Activated CD8-positive, alpha-beta memory T cell treated with anti-CD3 and anti-CD28 coated beads for 4 hours (primary cell): ENCODE measurements at places on chromosomes 12 and 14.
A peak's percentile ranks its signal among the peaks of the same experiment; 100 is the strongest.

DNA sequence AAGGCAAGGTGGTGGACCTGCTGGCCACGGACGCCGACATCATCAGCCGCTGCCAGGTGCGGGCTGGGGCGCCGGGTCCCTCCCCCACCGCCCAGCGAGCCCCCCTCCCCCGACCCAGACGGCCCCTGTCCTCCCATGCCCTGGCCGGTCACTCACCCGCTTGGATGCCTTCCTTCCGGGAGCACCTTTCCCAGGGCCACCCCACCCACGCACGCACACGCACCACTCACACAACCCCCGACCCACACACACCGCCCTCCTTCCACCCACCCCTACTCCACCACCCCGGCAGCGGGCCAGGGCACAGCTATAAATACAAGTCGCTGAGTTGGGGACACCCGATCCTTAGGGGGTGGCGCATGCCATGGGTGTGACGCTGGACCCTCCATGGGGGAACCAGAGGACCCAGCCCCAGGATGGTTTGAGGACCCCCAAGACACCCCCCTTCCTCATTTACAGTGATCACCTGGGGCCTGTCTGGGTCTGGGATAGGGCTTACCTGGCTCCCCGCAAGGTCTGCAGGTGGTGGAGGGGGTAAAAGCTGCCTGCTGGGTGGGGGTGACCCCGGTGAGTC, 465 bp downstream of the ADSS1 start:
- no peak for DNase-seq

GRCh38 chr12:46494424-46494823, 121.9 kb upstream of the SLC38A2 start:
- no peak for DNase-seq

- DNase-seq: no peak
Observed at GRCh38 chr12:120497524-120498150, 1.7 kb downstream of the DYNLL1 start.

- DNase-seq: no peak
Observed at GRCh38 chr12:92905258-92905810, 23.8 kb downstream of the EEA1 start.

DNA sequence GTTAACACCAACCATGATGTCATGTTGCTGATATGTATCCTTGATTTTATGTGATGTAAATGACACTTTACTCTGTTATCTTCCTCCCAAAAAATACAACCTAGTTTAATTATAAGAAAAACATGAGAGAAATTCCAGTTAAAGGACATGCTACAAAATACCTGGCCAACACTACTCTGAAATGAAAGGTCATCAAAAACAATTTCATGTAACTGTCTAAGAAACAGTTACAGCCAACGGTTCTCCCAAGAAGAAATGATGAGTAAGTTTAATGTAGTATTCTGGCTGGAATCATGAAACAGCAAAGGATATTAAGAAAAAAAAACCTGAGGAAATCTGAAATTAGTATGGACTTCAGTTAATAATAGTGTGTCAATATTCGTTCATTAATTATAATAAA, 653.3 kb upstream of the FOXG1 start:
- DNase-seq: no peak

GRCh38 chr12:106126441-106127337, 12.1 kb downstream of the NUAK1 start:
- DNase-seq: no peak

DNA sequence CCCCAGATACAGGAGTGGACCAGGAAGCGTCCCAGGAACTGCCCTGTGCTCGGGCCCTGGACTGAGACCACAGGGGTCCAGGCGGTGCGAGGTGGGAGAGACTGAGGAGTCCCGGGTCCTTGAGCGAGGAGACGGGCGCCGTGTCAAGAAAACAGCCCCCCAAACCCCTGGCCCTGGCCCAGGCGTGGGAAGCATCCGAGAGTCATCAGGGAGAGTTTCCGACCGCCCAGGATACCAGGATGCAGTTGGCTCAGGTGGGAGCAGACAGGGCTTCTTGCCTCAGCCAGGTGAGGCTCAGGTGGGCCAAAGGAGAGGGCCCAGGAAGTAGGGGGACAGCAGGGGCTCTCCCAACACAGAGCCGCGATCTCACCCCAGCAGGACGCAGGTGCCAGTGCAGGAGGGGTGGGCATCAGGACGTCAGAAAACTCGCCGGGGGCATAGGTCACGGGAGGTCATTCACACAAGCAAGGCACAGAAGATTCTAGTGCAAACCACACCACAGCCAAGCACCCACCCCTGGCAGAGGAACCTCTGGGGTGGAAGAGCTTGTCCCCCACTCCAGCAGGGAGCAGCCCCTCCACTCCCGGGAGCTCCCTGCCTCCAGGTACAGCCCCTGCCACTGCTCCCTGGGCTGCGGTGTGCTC, 102.5 kb upstream of the EIF5 start:
- DNase-seq: no peak

DNA sequence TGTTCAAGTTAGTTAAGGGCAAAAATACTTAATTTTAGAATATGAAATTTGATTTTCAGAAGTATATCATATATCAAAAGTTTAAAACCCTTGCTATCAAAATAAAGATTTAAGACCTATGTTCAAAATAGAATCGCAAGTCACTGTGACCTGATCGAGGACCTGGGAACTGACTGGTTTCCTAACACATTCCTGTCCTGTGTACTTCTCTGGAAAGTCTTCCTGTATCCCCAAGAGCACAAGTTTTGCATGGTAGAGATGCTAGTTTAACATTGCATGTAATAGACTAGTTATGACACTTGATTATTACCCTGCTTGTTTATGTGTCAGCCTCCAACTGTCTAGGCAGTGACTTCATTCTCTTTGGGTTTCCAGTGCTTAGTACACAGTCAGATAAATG, 30.3 kb downstream of the BCAT1 start:
- DNase-seq: no peak

DNA sequence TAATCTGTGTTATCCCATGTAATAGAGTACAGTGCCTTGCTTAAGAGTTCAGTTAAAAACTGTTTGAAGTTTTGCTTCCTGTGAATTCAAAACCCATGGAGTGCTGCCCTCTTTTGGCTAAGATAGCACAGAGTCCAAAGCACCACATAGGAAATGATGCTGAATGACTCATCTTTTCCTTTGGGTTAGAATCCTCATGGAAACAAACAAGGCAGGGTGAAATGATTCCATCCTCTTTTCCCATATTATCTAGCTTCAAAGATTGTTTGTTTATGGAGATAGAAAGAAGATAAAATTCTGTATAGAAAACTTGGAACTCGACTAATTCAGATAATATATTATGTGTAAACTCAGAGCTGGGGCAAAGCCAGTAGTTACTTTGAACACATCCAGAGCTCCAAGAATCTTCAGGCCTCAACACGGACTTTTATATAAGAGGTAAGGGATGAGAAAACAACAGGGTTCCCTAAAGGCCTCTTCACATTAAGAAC, 87.4 kb downstream of the OTOGL start:
- no peak for DNase-seq

GRCh38 chr12:121255433-121255832, 41.1 kb downstream of the CAMKK2 start:
- DNase-seq: no peak

- DNase-seq: no peak
Observed at GRCh38 chr14:101714394-101714793, 47.1 kb upstream of the PPP2R5C start.

- no peak for DNase-seq
Observed at GRCh38 chr12:118354903-118355302, 17.8 kb downstream of the TAOK3 start.

DNA sequence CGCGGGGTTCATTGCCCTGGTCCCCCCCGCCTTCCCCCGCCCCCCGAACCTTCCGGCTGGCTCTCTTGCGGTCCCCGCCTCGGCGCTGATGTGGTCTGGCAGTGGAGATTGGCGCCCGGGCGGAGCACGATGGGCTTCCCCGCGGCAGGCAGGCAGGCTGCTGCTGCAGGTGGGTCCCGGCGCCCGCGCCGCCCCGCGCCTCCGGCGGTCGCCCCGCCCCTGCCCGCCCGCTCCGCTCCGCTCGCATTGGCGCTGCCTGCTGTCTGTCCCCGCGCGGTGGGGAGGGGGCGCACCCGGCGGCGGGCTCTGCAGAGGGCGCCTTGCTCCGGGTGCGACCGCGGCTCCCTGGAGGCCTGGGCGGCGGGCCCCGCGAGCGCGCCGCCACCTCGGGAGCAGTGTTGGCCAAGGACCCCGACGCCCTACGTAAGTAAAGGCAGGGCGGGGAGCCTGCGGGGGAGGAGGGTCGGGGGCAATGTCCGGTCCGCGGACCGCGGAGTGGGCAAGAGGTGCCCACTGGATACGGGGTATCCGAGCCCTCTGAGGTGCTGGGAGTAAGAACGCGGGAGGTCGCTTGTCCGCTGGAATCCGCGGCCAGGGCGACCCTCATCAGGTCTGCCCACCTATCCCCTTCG, at the start of gene AKAP5:
Gene AKAP5 (plus strand): TSS at position 309 of the 632 bp plus-strand sequence. CDS start 2,896 bp downstream, outside the sequence.
- peak; percentile 33 for DNase-seq

DNA sequence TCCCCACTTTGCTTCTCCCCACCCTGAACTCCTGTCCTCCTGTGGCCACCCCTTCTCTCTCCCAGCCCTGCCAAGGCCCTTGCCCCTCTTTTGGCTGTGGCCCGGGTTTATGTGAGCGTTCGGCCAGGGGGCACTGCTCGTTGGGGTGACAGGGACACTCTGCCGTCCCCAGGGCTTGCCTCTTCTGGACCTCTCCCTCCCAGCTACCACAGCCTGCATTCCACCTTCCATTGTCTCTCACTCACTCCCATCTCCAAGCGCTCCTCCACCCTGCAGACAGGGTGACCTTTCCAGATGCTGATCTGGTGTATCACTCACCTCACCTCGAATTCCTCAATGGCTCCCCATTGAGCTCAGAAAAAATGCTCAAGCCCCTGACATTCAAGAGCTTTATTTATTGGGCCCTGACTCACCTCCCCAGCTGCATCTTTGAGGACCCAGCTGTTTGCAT, 1.4 kb downstream of the SERPINA9 start:
- DNase-seq: no peak

- no peak for DNase-seq
Observed at GRCh38 chr14:42854061-42854460, 1247.4 kb downstream of the LRFN5 start.

GRCh38 chr14:104865631-104866441, 768 bp downstream of the CEP170B start:
- DNase-seq: peak; percentile 21

- no peak for DNase-seq
Observed at GRCh38 chr12:99686142-99686541, 38.6 kb downstream of the GARIN6 start.

DNA sequence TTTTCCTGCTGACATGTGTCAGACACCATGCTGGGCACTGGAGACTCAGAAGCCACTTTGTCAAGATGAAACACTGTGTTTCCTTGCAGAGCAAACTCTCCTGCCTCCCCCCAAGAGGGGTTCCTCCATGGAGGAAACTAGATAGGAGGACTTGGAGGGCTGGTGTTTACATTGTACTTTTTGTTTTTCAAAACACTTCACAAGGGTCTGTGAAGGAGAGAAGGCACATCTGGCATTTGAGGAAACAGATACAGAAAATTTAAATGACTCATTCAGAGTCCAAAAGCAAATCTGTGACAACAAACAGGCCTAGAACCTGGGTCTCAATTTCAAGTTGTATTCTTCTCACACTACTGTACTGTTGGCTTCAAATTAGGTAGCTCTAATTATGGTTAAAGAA, 6.7 kb upstream of the CDKL1 start:
- DNase-seq: no peak

GRCh38 chr12:123973552-123974341, 732 bp downstream of the ZNF664 start:
- no peak for DNase-seq

DNA sequence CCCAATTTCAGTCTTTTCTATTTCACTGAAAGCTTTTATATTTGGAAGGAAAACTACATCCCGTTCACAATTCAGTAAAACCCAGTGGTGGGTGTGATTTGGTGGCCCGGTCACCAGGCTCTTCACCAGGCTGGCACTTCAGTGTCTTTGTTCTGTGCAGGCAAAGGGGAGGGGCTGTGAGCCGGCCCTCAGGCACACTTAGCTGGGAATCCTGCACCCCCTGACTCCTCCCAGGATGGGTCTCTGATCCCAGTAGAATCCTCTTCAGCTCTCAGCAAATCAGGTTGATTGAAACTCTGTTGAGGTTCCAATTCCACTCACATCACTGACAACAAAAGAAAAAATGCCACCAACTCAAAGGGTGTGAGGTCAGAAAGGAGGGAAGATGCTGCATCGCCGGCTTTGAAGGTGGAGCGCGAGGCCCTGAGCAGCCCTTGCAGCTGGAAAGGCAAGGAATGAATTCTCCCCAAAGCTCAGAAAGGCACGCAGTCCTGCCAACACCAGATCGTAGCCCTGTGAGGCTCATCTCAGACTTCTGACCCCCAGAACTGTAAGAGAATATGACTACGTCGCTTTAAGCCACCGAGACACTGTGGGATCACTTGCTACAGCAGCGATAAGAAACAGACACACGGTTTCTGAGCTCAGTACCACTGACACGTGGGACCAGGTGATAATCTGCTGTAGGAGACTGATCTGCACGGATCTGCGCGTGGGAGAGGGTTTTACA, 166.6 kb downstream of the PIWIL1 start:
- no peak for DNase-seq

- DNase-seq: no peak
Observed at GRCh38 chr12:120264086-120264903, 1.2 kb downstream of the PXN start.

- no peak for DNase-seq
Observed at GRCh38 chr12:3630111-3630510, 122.8 kb downstream of the CRACR2A start.

- no peak for DNase-seq
Observed at GRCh38 chr14:81536241-81536771, 2.7 kb upstream of the SEL1L start.

DNA sequence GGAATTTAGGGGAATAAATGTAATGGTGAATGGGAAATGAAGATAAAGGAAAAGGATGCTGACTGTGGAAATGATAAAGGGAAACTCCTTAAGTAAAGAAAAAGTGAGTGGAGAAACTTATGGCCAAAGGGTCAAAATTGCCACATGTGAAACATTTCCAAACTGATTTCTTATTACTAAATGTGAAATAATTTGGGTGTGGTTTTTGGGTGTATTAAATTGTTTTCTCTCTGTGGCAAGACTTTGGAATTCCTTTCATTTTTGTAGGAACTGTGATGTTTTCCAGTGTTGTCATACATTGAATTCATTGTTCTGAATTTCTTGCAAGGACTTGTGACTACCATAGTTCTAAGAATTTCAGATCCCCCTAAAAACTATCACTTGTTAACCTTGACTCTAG, 1891.5 kb upstream of the SEL1L start:
- no peak for DNase-seq

GRCh38 chr12:3004655-3005565, 45.7 kb downstream of the TEAD4 start:
- DNase-seq: no peak

DNA sequence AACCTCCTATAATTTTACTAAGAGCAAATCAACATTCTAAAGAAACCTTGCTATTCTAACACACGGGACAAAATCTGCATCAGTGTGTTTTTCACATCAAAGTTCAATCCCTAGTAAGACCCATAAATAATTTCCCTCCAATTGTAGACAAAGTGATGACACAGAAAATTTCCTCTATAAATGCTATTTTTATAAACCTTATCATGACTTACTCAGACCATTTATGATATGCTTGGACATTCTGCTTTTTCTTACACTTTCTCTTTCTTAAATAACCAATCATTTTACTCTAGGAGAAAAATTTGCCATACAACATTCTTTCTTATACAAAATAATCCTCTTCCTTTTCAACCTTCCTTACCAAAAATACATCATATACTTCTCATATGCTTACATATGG, 67.0 kb downstream of the SDR9C7 start:
- DNase-seq: no peak

GRCh38 chr14:103746701-103747100, 31.1 kb downstream of the ZFYVE21 start:
- no peak for DNase-seq
